AG08396 (cell line): ENCODE measurements at places on chromosomes 1 and 21.

DNA sequence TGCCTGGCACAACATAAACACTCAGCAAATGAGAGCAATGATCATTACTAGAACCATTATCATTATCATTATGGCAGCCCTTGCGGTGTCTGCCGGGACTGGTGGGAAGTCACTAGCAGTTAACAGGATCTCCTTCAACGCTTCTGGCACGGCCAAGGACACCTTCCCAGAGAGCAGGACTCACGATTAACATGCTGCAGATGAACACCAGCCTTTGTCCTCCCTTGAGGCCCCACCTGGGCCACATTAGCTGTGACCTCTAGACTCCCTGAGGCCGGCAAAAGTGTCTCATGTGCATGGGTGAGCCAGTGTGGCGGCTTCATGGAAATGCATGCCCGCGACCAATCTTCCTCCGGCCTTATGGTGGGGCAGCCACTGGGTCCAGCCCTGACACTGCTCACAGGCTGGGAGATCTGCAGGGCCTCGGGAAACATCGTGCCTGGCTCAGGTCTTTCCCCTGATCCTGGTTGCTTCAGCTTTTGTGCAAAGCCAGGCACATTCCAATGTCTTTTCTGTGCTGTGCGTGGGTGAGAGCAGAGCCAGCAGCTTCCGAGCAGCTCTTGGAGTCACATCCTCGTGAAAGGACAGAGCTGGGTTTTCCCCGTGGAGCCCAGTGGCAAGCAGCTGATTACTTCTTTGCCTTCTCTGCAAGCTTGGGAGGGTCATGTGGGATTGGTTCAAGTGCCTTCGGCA, 107.3 kb downstream of the HMGB4 start:
- peak; percentile 52 for DNase-seq

DNA sequence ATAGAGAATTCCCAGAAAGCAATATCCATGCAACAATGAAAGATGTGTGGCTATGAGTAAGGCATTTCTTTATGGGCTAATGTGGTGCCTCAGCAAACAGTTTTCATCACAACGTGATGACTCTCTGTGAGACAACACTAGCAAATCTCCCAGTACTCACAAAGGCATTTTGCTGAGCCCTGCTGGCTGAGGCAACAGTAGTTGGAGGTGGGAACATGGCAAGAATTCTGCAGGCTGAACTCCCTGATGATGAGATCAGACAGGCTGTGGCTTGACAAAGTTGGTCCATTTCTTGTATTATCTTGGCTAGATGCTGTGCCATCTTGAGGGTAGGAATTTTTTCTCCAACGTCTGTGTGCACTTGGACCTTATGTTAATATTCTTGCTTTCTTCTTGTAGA, 24.6 kb downstream of the PROX1 start:
- no peak for DNase-seq

DNA sequence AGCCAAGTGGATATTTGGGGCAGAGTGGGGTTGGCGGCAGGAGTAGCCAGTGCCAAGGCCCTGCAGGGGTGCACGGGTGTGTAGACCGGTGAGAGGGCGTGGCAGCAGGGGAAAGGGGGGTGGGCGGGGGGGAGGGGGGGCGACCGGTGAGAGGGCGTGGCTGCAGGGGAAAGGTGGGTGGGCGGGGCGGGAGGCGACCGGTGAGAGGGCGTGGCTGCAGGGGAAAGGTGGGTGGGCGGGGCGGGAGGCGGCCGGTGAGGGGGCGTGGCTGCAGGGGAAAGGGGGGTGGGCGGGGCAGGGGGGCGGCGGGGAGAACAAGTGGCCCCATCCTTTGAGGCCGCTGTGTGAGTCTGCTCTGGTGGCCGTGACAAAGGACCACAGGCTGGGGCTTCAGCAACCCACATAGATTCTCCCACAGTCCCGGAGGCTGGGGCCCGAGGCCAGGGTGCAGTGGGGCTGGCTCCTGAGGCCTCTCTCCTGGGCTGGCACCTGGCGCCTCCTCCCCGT, 25.8 kb downstream of the RRP1 start:
- no peak for DNase-seq

DNA sequence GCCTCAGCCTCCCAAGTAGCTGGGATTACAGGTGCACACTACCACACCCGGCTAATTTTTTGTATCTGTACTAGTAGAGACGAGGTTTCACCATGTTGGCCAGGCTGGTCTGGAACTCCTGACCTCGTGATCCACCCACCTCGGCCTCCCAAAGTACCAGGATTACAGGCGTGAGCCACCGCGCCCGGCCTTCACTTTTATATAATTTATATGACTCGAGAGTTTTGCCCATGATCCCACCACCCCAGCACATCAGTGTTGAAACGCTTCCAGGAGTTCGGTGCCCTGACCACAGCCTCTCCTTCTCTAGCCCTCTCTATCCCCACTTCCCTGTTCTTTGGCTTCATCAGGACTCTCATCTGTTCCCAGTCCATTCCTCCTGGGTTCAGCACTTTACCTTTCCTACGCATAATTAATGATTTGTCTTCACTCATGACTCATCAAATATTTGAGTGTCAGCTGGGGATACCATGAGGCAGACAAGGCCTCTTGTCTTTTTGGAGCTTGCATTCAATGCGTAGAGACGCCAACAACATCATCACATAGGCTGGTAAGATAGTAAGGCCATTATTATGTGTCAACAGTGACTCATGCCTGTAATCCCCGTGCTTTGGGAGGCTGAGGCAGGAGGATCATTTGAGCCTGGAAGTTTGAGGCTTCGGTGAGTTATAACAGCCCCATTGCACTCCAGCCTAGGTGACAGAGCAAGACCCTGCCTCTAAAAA, 1.4 kb downstream of the PMF1 start:
- peak; percentile 49 for DNase-seq

GRCh38 chr1:88013485-88013884, 670.6 kb upstream of the PKN2 start:
- DNase-seq: no peak

DNA sequence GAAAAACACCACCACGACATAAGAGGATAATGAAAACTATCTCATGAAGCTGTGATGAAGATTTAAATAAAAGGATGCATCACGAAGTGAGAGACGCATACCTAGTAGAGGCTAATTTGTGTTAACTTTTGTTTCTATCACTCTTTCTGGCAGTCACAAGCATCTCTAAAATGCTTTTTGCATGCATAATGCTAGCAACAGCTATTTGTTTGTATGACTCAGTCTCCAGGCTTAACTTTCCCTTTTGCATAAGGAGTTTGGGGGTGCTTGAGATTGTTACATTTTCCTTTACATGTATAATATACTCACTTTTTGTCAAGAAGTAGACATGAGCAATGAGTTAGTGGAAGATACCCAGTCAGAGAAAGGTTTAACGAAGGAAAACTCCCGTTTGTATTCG, 385.4 kb downstream of the DISC1 start:
- DNase-seq: no peak

GRCh38 chr1:184622136-184622823, 132.4 kb downstream of the EDEM3 start:
- DNase-seq: peak; percentile 73

- DNase-seq: no peak
Observed at GRCh38 chr1:205319081-205320018, 2.2 kb downstream of the NUAK2 start.
